ENCODE measurements at places on chromosomes 4 and X.

DNA sequence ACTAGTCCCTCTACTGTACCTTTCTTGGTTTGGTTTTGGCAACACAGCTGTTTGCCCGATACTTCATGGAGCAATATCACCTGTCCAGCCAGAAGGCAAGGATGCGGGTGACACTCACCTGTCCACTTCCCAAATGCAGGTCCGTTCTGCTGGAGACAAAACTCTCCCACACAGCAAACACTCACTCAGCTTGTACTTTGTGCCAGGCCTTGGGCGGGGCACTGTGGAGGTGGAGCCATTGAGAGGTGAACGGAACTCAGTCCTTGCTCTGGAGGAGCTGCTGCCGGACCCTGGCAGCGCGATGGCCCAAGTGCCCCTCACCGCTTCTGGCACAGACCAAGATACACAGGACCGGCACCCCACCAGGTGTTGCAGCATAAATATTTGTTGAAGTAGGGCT, 15.3 kb upstream of the HMGB3 start:
- DNase-seq: no peak

DNA sequence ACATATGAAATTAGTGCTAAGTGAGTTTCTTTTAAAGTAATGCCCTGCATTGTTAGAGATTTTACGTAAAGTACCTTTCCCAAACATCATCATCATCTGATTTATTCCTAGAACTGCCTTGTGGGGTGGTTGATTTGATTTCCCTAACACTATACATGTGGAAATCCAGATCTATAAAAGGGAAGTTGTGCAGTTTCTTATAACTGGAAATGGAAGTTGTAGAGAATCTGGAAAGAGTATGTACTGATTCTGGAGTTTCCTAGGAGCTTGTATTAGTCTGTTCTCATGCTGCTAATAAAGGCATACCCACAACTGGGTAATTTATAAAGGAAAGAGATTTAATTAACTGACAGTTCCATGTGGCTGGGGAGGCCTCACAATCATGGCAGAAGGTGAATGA, 47.9 kb downstream of the BMP2K start:
- no peak for DNase-seq

GRCh38 chrX:101391831-101392230, 1.0 kb downstream of the RPL36A start:
- DNase-seq: no peak

GRCh38 chrX:123570011-123570590, 162.8 kb downstream of the THOC2 start:
- DNase-seq: no peak

DNA sequence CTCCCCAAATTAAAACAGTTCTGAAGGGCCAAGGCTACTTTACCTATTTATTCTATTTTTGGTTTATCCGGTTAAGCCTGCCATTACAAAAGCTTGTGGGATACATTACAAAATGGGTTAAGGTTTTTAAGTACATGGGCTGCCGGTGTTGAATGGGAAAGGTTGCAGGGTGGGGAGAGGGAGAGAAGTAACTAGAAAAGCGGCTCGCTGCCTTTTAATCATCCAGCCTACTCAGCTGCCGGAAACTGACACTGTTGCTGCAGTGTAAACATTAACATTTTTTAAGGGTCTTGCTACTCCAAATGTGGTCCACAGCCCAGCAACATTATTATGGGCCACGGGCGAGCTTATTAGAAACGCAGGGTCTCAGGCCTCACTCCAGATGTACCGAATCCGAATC, 1.5 kb upstream of the IL1RAPL1 start:
- no peak for DNase-seq

DNA sequence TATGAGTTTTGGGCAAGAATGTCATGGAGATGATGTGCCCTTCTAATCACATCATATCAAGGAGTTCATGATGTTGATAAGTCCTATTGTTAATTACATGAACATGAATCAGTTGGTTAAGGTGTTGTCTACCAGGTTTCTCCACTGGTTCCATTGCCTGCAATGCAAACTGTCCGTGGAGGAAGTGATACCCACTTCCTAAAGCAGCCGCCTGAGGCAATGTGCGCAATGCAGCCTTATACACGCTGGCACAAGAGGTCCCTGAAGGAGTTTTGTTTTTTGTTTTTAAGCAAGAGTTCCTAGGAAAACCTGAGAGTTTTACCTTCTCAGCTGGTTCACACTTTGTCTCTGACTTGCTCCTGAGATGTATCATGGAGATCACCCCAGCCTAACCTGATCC, 5.9 kb upstream of the GPKOW start:
- peak; percentile 22 for DNase-seq

- DNase-seq: no peak
Measured at GRCh38 chr4:145298885-145299284, 118.5 kb upstream of the OTUD4 start.

DNA sequence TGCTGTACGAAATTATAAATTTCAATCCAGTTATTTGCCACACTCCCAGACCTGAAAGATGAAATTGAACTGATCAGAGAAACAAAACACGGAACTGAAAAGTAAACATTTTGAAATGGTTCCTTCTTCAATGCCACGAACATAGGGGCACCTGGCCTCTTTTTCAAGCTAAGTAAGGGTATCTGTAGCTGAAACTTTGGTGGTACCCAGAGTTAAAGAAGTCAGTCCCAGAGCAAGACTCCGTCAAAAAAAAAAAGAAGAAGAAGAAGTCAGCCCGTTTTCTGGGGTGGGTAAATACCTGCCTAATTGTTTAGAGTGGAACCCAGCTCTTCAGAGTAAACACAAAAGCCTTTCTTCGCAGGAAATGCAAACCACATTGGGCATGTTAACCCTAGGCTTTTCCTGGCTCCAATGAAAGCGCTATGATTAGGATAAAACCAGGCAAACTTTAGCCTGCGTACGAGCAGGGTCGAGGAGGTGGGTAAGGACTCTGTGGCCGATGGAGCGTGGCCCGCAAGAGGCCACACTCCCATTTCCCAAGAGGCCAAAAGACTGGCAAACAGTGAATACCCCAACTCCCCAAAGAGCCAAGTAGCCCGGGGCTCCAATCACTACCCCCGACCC, 1.3 kb downstream of the ANTXR2 start:
- no peak for DNase-seq

DNA sequence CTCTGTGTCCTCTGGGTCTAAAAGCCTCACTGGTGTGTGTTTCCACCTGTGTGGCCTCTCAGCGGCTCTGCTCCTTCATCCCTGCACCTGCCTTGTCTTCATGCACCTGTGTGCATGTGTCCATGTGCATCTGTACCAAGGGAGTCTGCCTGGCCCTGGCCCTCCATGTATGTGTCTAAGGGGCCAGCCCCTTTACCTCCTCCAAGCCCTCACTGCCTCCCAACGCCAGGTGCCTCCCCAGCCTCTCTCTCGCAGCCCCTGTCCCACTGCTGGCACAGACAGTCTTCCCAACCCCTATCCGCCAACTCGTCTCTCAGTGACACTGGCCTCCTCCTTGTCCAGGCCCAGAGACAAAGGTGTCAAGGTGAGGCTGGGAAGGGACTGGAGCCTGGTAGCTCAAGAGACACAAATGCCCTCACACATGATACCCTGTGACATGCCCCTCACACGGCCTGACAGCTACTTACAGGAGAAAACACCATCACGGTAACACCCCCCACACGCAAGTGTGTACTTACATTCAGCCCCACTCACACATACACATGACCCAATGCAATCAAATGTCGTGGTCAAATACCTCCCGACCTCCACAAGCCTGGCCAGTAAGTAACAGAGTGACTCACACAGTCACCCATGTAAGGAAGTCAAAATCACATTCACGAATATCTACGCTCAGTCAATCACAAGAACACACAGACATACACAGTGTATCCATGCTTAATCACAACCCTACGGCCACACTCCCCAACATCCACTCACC, 11.4 kb downstream of the L1CAM start:
- no peak for DNase-seq

DNA sequence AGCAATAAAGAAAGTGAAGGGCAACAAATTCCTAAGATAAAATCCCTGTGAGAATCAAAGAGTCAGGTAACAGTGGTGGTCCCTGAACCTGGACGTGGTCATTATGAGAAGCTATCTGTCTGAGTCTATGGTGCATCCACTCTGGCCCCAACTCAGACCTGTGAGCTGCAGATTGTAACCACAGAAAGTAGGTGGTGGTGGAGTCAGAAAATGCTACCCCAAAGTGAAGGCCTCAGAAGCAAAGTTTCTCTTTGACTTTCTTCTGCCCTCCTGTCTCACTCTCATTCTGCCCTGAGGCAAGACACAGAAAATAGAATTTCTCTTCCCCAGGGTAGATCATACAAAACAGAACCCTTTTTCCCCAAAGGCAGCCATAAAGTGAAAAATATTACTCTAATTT, 84.1 kb upstream of the NEIL3 start:
- DNase-seq: no peak

DNA sequence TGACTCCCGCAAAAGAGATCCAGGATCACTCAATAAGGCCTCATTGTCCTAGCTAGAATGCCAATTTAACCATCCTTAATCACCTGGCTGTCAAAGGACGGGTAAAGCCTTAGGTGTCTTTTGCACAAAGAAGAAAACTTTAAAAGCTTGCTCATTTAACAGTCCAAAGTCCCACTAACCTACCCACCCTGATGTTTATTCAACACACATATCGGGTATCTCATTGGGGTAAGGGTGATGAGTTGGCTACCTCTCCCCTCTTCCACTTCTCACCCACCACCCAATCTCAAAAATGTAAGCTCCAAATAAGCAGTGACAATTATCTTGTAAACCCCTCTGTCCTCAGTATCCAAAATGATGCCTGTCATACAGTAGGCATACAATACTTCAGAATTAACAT, 988 bp upstream of the SRD5A3 start:
- no peak for DNase-seq

- no peak for DNase-seq
Measured at GRCh38 chrX:1020634-1021166, 191.7 kb downstream of the CRLF2 start.

DNA sequence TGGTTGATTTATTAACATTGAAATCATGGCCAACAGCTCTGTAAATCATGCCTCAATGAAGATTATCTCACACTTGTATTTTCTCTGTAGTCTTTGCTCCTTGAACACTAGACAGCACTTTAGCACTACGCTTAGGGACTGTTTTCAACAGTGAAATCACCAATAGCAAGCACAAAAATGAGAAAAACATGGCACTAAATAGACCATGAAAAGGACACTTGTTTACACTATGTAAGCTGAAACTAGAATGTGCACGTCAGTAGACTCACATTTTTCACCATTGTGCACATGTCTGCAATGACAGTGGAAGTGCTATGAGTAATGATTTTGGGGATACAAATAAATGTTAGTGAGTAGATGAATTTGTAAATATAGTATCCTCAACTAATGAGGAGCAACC, 3.1 kb downstream of the BMP2K start:
- DNase-seq: no peak
